ENCODE measurements at places on chromosomes 7 and 10.

DNA sequence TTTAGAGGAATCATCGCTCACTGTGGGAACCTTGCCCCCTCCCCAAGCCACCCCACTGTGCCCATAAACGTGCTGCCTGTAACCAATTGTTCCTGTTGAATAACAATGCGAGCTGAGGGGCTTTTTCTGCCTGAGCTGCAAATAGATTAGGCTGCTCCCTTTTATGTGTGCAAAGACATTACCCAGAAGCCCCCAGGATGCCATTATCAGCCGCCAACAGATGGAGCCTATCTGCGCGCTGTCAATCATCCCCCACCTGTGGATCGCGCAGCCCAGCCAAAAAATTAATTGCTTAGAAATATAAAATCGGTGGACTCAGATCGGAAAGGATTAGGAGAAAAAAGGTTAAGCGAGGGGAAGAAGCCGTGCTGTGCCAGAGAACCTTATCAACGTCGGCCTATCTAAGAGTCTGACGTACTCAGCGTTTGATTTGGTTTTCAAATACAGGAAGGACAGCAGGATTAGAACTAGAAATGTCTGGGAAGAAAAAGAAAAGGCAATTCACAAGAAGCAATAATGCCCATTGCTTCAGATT, 167.3 kb upstream of the MYO3A start:
- DNase-seq, result no peak

DNA sequence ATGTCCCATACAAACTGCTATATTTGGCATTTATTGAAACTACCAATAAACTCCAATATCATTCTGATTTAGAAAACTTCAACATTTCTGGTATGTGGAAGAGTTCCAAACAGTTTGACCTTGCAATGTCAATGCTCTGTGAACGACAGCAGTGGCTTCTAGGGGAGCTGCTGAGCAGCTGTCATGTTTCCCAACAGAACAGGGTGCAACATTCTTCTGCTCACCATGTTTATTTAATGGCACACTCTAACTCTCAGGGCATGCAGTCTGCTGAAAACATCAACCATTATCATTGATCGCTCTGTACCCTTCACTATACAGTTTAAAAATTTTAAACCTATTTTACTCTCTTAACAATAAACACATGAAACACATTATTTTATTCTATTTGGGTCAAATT, 25.9 kb downstream of the LMOD2 start:
- DNase-seq, result no peak

- no peak for DNase-seq
Measured at GRCh38 chr10:98374217-98374985, 40.6 kb downstream of the PYROXD2 start.

- no peak for DNase-seq
Measured at GRCh38 chr7:26700893-26701292, 163.5 kb downstream of the SKAP2 start.

DNA sequence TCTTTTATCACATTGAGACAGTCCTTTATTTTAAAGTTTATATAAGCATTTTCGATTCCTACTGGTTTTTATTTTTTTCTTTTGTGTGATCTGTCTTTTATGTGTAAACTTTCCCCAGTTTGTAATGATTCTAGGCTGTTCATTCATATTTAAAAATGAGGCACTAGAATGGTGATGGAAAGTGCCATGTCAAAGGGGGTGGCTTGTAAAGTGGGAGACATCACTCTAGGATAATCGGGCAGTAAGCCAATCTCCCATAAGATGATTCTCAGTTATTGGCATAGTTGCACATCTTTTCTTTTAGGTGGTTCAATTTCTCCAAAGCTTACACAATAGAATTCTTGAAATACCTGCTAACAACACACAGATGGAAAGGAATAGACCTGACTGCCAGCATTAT, 90.4 kb downstream of the ABCA13 start:
- DNase-seq, result no peak

GRCh38 chr7:17150018-17150417, 148.4 kb upstream of the AHR start:
- no peak for DNase-seq

DNA sequence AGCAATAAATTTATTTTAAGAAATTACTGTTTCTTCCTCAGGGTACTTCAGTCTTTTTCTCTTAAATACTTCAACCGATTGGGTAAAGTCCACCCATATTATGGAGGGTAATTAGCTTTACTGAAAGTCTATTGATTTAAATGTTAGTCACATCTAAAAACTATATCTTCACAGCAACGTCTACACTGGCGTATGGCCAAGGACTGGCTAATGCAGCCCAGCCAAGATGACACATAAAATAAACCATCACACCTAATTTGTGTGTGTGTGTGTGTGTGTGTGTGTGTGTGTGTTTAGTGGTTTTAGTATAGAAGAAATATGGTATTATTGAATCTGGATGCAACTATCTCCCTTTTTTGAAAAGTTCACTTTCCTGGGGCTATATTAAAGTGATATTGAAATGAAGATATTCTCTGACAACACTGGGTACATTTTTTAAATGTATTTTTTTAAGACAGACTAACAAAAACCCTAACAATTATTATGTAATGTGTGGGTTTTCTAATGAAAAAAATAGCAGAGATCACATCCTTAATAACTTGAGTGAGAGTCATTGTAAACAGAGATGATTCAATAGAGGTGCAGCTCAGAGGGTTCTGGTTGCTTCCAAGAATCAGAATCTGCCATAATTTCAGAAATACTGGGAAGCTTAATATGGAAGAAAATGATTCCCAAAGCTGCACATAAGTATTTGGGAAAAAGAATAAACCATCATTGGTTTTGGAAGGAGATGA, 584.2 kb upstream of the MBL2 start:
- no peak for DNase-seq

- DNase-seq, result no peak
Measured at GRCh38 chr10:60290558-60290957, 99.1 kb downstream of the ANK3 start.

DNA sequence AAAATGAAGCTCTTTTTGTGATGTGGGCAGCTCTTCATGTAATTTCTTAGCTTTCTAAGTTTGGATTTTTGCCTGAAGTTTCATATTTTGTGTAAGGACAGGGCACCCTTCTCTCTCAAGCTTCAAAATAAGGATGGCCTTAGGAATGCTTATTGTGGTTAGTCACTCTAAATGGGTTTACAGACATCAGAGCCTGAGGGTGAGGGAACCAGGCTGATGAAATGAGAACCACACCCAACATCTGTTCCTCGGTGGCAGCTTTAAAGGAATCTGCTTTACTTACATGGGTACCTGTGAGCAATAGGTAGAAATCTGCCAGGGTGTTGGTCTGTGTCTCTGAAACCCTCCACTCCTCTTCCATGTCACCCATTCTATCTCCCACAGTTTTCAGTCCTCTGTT, 174.3 kb downstream of the EMX2 start:
- DNase-seq, result no peak

GRCh38 chr10:69492091-69492745, 41.0 kb downstream of the TSPAN15 start:
- no peak for DNase-seq

DNA sequence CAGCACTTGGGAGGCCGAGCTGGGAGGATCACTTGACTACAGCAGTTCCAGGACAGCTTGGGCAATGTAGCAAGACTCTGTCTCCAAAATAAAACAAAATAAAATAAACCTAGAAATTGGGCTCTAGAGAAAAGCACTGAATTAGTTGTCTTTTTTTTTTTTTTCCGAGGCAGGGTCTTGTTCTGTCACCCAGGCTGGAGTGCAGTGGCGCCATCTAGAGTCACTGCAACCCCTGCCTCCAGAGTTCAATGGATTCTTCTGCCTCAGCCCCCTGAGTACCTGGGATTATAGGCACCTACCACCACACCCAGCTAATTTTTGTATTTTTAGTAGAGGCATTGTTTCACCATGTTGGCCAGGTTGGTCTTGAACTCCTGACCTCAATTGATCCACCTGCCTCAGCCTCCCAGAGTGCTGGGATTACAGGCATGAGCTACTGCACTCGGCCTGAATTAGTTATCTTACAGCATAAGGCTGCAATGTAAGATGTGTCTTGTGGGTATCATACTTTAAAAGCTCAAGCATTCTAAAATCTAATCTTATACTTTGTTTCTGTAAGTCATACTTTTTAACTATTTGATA, 12.8 kb downstream of the MEIG1 start:
- DNase-seq, result peak; percentile 14

DNA sequence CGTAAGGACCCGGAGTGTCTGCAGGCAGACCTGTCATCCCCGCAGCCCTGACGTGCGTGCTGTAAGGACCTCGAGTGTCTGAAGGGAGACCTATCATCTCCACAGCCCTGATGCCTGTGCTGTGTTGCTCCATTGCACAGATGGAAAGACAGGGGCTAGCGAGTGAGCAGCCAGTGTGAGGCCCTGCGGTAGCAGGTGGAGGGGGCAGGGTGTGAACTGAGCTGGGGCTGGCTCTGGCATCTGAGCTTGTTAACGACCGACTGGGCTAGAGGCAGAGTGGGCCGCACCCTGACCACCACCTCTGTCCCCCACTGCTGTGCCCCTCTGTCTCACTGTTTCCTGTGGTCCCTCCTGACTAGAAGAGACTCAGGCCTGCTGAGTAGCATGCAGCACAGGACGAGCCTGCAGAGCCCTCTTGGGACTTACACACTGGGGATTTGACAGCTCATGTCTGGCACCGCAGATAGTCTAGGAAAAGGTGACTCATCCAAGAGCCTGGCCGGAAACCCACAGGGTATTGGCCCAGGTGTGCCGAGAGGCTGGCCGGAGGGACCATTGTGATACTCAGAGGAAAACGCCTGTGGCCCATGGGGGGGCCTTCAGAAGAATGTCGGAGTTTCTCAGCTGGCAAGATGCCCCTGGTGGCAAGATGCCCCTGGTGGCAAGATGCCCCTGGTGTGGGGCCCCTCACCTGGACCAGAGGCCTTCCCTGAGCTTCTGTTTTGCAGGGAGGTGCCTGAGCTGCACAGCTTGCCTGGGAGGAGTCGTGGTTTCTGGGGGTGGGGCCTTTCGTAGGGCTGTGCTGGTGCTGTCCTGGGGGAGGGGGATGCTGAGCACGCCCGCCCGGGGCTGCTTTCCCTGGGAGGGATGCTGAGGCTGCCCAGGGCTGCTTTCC, 34.3 kb downstream of the INPP5A start:
- peak; percentile 34 for DNase-seq

DNA sequence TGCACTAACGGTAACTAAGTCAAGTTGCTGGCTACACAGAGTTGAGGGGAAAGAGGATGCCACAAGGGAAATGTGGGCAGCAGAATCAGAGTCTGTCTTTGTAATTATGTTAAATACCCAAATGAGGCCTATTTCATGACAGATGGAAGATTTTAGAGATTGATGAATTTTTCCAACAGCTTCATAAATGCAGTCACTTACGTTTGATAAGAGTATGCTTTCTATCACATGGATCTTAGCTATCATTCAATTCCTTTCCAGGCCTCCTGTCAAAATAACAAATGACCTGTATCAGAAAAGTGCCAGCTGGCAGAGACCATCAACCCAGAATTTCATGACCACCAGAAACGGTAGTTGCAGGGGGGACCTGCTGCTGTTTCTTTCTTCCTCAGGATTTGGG, 148.4 kb upstream of the PLPP4 start:
- no peak for DNase-seq

GRCh38 chr10:62096256-62096933, 172.2 kb downstream of the RTKN2 start:
- no peak for DNase-seq

- no peak for DNase-seq
Measured at GRCh38 chr7:23894892-23895569, 185.0 kb downstream of the STK31 start.

DNA sequence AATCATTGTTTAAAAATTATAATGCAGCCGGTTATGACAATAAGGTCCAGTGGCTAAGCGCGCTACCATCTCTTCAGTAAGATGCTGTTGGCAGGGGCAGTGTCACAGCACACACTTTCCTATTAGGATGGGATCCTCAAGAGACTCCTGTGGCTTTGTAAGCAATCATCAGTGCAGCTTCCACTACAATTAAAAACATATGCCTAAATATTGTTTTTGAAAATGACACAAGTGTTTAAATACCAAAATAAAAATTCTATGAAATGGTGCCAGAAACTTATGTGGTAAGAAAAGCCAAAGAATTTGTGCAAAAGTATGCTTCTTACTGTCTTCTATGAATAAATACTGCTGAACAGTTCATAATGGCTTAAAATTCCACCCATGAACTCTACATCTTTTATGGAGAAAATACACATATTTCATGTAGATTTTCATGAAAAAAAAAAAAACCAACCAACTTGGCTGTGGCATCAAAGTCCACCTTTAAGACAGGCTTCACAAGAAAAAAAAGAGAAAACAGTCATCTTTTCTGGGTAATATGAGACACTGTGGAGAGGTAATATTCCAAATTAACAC, 132.8 kb downstream of the SEMA3C start:
- no peak for DNase-seq

GRCh38 chr7:25460433-25460832, 232.1 kb upstream of the NPVF start:
- DNase-seq, result no peak

DNA sequence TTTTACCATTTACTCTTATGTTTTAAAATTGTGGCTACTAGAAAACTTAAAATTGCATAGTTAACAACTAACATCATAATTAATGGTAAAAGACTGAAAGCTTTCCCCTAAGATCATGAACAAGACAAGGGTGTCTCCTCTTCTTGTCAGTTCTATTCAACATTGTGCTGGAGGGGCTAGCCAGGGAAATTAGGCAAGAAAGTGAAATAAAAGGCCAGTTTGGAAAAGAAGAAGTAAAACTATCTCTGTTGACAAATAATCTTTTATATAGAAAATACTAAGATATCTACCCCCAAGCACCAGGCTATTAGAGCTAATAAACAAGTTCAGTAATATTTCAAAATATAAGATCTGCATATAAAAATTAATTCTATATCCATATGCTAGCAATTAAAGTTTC, 46.9 kb upstream of the MXI1 start:
- no peak for DNase-seq

DNA sequence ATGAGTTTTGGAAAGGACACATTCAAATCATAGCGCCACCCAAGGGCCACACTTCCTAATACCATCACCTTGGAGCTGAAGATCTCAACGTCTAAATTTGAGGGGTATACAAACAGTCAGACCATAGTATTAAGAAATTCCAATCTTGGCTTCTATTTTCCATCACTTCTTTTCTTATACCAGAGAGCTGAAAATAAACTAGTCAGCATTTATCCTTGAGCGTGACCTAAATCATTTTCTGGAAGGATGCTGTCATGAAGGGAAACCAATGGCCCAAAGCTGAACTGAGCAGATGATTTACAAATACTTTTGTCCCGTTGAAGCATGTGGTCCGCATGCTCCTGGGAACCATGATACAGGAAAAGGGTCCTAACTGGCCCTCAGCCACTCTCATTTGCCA, 921.9 kb downstream of the CCSER2 start:
- DNase-seq, result no peak

GRCh38 chr7:31047313-31048146, 4.6 kb upstream of the ADCYAP1R1 start:
- no peak for DNase-seq

DNA sequence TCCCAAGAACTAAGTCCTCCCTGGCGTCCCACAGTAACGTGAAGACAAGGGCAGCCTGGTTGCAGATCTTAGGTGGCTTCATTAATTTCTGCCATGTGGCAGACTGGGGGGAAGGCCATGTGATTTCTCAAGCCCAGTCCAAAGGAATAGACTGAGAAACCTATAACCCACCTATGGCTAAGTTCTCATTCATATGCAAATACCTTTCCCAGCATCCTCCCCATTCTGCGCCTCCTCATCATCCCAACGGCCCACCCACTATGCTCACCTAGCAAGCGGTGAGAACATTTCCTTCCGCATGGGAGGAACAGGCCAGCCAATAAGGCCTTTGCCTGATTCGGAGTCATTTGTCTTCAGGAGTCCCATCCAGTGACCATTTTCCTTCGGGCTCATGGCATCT, 8.2 kb upstream of the CLEC2L start:
- DNase-seq, result no peak

- no peak for DNase-seq
Measured at GRCh38 chr7:155377838-155378579, 79.9 kb upstream of the EN2 start.

All from stimulated activated CD8-positive, alpha-beta memory T cell treated with anti-CD3 and anti-CD28 coated beads, Interleukin-4, amount 100 ng/mL, for 1 hour (primary cell).